Lung (tissue), 17 donors: ENCODE measurements at places on chromosomes 5 and 9. TPM values are rescaled to one million over a fixed set of nuclear protein-coding genes. Genes with fewer than 3 reads are reported as not detected.
A peak's percentile ranks its signal among the peaks of the same experiment; 100 is the strongest.

Gene STING1
- total RNA-seq: 204 TPM

Gene HEMGN
- total RNA-seq: 0.34 TPM

Gene PFN3
- total RNA-seq: not detected

Gene S100Z
- 1.9 TPM for total RNA-seq

Gene MUSK
- 0.64 TPM for total RNA-seq

Gene SPINK13
- not detected for total RNA-seq

Gene SPINK1
- total RNA-seq: 4.0 TPM

GRCh38 chr9:120916991-120917880, 9.4 kb downstream of the TRAF1 start:
- DNase-seq: no peak

DNA sequence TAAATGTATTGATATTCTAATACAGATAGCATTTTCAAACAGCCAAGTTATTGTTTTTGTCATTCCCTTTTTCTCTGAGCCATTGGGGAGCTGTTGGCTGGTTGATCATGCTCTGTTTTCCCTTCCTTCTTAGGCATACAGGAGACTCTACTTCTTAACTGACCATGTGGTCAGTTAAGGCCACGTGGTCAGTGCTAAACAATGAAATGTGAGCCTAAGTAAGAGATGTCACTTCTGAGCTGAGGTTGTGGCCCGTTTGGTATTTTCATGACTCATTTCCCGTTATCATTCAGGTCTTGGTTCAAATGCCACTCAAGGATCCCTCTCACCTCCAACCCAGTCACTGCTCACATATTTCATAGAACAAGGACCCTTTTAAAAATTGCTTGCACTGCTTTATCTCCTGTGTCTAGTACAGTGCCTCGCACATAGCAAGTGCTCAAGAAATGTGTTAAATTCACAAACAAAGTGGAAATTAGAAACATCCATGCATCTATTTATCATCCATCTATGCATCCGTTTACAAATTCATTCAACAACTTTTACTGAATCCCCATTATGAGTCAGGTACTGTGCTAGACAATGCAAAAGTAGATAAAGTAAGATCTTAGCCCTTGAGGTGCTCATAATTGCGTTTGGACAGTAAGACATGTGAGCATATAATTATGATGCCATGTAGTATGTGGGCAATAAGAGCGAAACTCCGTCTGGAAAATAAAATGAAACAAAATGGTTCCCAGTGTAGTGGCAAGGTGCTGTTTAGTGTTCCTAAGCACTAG, 50.7 kb downstream of the ARRDC3 start:
- no peak for DNase-seq

- DNase-seq: no peak
These were observed 11.8 kb downstream of the KIF2A start for GRCh38 chr5:62317810-62318209.

DNA sequence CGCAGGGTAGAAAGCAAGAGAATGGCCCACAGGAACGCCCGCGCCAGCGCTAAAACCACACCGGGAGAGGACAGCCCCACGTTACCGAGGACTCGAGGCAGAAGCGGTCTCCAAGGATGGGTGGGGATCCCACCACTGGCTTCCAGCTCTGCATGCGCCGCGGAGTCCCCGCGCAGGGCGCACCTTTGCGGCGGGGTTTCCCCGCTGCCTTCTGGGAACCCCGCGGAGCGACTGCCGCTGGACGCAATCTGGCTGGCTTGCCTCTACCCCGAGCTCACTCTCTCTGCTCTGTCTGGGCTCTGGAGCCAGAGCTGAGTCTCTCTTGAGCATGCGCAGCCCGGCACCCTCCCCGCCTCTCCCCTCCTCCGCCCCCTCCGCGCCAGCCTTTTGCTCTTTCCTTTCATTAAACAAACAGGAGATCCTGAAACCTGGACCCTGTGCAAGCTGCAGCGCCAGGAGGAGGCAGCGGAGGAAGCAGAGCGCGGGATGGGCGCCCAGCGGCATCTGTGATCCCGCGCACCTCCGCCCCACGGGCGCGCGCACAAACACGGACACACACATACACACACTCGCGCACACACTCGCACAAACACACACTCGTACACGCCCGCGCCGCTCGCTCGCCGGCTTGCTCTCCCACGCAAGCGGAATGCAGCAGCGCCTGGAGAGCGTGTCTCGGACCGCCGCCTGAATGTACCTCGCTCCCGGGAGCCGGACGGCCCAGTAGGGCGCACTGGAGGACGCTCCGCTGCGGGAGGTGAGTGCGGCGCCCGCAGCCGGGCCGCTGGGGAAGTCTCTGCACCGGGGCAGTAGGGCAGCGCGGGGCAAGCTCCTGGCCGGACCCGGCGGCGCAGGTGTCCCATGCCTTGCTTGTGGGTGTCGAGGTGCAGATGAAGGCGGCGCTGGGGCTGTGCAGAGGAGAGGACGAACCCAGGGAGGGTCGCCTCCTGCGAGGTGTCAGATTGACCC, at the start of gene PLPPR1:
Gene PLPPR1 (plus strand): TSS at position 382 of the 969 bp plus-strand sequence.
- DNase-seq: peak; percentile 81

- no peak for DNase-seq
These were observed 204.9 kb downstream of the MCTP1 start for GRCh38 chr5:95080030-95080429.

DNA sequence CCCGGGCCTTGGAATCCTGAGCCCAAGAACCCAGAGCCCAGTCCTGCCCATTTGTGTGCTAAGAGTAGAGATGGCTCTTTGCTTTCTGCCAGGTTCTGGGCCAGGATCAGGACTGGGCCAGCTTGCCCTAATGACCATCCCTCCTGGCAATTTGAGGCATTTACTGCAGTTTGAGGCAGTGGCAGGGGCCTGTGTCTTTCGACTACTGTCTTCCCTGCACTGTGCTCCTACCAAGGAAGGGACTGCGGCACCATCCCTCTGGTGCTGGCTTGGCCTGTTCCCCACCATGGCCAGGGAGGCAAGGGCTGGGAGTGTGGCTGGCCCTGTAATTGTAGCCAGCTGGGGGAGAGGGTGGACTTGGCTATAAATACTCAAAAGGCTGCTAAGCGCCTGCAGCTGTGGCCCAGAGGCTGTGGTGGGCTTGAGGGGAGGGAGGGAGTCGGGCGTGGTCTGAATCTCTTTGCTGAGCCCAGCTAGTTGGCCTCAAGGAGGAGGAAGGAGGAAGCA, 4.6 kb downstream of the ENHO start:
- DNase-seq: no peak

DNA sequence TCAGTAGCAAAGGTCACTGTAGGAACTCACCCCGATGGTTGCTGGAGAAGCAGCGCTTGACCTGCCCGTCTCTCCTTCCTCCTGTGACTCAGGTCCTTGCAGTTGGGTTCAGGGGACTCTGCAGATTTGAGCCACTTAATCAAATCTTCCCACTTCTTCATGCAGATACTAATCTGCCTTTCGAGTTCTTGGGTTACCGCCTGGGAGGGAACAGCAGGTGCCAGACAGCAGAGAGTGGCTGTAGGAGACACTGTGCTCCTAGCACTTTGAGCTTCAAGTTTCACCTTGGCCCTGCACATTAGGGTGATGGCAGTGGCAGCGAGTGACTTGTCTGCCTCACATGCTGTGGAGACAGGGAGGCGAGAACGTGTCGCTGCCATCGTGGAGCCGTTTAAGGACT, 478.3 kb downstream of the PSAT1 start:
- no peak for DNase-seq

- DNase-seq: no peak
These were observed 135.2 kb downstream of the PTTG1 start for GRCh38 chr5:160556846-160557245.

DNA sequence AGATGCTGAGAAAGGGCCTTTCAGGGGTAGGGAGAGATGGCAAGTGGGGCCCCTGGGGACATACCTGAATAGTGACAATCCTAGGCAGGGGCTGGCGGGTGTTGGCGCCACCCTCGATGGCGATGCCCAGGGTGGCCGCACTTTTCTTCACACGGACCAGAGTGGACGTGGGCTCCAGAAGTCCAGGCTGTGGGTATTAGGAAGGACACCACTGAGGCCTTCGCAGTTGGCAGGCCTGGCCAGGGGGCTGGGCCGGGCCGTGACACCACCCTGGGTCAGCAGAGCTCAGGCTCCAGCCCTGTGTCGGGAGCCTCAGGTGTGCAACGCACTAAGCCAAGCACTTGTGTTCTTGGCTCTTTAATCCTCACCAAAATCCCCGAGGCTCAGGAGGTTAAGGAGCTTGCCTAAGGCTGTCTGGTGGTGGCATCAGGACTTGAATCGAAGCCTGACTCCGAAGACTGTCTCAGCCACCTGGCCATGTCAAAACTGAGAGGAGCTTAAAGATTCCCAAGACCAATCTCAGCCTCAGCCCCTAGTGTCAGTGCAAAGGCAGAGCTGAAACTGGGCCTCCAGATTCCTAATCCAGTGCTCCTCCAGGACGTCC, 15.5 kb upstream of the AKNA start:
- no peak for DNase-seq

DNA sequence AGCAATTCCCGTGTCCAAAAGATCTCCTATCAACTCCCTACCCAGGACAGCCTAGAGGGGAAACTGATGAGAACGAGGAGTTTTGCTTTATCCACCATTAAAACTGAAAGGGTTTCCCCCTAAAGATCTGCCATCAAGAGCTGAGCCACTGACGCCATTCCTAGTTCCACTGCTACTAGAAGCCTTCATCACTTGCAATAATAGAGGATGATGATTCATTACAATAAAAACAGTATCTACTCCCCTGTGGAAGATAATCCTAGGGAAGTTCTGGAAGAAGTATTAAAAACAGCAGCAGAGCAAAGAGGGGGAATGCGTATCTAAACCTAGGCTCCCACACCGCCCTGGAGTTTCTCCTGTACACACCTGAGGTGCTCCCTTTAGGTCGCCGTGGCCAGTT, 394.5 kb downstream of the BNC2 start:
- DNase-seq: no peak

DNA sequence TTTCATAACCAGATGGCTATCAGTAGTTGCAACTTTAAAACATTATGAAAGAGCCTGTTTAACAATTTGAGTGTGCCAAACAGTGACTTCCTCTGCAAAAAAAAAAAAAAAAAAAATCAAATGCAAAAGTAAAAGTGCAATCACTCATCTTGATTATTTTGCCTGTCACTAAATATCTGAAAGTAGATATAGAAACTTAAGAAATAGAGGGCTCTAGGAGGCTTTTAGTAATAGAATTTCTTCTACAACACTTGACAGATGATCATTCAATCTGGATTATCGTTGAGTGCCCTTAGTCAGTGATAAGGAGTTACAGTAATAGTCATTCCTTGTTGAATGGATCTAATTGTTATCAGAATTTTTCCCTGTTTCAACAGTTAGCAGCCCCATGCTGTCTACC, 101.8 kb downstream of the CETN3 start:
- no peak for DNase-seq

GRCh38 chr9:109440797-109441287, 57.3 kb downstream of the PTPN3 start:
- peak; percentile 64 for DNase-seq

GRCh38 chr5:132500244-132500930, 9.8 kb upstream of the IRF1 start:
- DNase-seq: no peak

DNA sequence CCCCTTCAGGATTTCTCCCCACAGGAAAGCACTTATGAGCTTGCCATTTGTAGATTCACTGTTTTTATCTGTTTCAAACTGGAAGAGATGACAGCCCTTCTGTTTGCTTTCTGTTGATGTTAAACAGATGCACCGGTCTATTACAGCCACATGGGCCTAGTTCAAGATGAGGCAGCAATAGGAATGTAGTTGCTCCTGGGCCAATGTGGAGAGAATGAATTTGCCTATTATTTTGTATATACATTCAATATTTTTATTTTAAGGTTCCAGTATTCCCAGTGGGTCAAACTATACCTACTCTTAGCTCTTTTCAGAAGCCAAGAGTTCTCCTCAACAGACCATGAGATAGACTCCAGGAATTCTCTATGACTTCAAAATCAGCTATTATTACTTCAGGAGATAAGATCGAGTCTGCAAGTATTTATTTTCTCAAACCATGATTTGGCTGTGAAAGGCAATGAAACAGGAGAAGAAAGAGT, 461.6 kb downstream of the RASEF start:
- no peak for DNase-seq

DNA sequence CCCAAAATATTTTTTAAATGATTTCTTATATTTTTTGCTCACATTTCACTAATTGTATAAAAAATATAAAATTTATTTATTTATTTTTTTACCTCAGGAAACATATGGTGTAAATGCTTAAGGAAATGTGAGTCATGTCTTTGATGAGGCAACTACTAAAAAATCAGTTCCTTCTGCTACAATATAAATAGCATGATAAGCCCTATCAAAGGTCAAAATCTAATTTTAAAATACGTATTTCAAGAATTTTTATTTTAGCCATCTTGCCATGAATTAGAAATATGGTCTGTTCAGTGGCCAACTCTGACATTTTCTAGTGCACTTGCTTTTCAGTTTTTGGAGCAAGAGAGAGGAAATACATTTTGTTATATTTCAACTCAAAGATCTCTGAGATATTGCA, 50.5 kb downstream of the PDE4D start:
- no peak for DNase-seq

DNA sequence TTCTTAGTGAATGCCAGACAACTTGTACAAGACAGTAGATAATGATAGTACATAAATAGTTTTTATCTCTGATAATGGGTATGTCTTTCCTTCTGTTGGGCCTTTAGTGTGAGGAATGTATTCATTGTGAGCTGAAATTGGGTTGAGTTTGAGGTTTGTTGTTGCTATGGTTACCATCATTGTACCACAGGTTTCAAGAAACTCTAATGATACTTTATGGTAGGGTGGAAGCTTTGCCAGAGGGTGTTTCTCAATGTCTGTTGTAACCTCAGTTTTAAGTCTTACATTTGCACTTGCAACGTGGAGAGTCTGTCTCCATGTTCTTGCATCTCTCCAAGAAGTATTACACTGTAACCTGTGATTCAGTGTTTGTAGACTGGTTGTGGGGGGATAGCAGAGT, 1550.1 kb downstream of the MAT2B start:
- no peak for DNase-seq
